ENCODE measurements at places on chromosomes 5 and 9. TPM values are rescaled to one million over a fixed set of nuclear protein-coding genes. Genes with fewer than 3 reads are reported as not detected.

POU4F3 gene
- polyA plus RNA-seq, result 0.11 TPM

CXCL14 gene
- not detected for polyA plus RNA-seq

PRELID2 gene
- polyA plus RNA-seq, result not detected

MYMK gene
- polyA plus RNA-seq, result not detected

FPGS gene
- 53.4 TPM for polyA plus RNA-seq

FOXD4L6 gene
- not detected for polyA plus RNA-seq

C9orf50 gene
- polyA plus RNA-seq, result not detected

GPR21 gene
- polyA plus RNA-seq, result not detected

MEIKIN gene
- polyA plus RNA-seq, result not detected

PCDHGA8 gene
- polyA plus RNA-seq, result not detected

NFIL3 gene
- 4.9 TPM for polyA plus RNA-seq

PFN3 gene
- polyA plus RNA-seq, result not detected

AGGF1 gene
- 35.9 TPM for polyA plus RNA-seq

CEMIP2 gene
- 10.2 TPM for polyA plus RNA-seq

ADAMTSL1 gene
- polyA plus RNA-seq, result not detected

TAF1L gene
- not detected for polyA plus RNA-seq

PKD2L2 gene
- polyA plus RNA-seq, result 0.34 TPM

NXNL2 gene
- polyA plus RNA-seq, result not detected

ACOT12 gene
- not detected for polyA plus RNA-seq

COX7C gene
- polyA plus RNA-seq, result 991 TPM

NR2F1 gene
- polyA plus RNA-seq, result not detected

FAM151B gene
- polyA plus RNA-seq, result not detected

PCDHGC4 gene
- not detected for polyA plus RNA-seq

PLEKHG4B gene
- not detected for polyA plus RNA-seq

LEAP2 gene
- polyA plus RNA-seq, result 0.77 TPM

SLC6A3 gene
- polyA plus RNA-seq, result 0.09 TPM

PPP3R2 gene
- polyA plus RNA-seq, result not detected

OR1L8 gene
- polyA plus RNA-seq, result not detected

RANBP17 gene
- polyA plus RNA-seq, result 0.09 TPM

OMD gene
- polyA plus RNA-seq, result not detected

PANK3 gene
- polyA plus RNA-seq, result 6.7 TPM

PTGR1 gene
- polyA plus RNA-seq, result not detected

SETD9 gene
- polyA plus RNA-seq, result 9.8 TPM

IL9 gene
- not detected for polyA plus RNA-seq

IFNK gene
- polyA plus RNA-seq, result not detected

FIBCD1 gene
- not detected for polyA plus RNA-seq

SH2D3C gene
- polyA plus RNA-seq, result 50.8 TPM

AFAP1L1 gene
- 1.2 TPM for polyA plus RNA-seq

SLC1A1 gene
- polyA plus RNA-seq, result not detected

IFNA13 gene
- not detected for polyA plus RNA-seq

FGD3 gene
- polyA plus RNA-seq, result 161 TPM

ARHGEF28 gene
- polyA plus RNA-seq, result not detected

IRGM gene
- 0.43 TPM for polyA plus RNA-seq

CHSY3 gene
- polyA plus RNA-seq, result not detected

THBS4 gene
- 0.68 TPM for polyA plus RNA-seq

IL33 gene
- not detected for polyA plus RNA-seq

DMRT3 gene
- not detected for polyA plus RNA-seq

ZNF300 gene
- 0.39 TPM for polyA plus RNA-seq

C9orf153 gene
- polyA plus RNA-seq, result 0.45 TPM

SLC6A19 gene
- not detected for polyA plus RNA-seq

GLRA1 gene
- not detected for polyA plus RNA-seq

ARHGEF37 gene
- polyA plus RNA-seq, result not detected

FGF1 gene
- not detected for polyA plus RNA-seq

LTC4S gene
- polyA plus RNA-seq, result 1.5 TPM

Measured in naive thymus-derived CD8-positive, alpha-beta T cell (primary cell).